ENCODE measurements at places on chromosomes 2 and 18.

- DNase-seq = no peak
These were observed 36.3 kb downstream of the ACVR1C start for GRCh38 chr2:157592374-157592773.

GRCh38 chr18:48923746-48924629 is 26.8 kb downstream of the SMAD7 start:
- no peak for DNase-seq

GRCh38 chr2:185978634-185979407 is 240.2 kb downstream of the FSIP2 start:
- DNase-seq = no peak

DNA sequence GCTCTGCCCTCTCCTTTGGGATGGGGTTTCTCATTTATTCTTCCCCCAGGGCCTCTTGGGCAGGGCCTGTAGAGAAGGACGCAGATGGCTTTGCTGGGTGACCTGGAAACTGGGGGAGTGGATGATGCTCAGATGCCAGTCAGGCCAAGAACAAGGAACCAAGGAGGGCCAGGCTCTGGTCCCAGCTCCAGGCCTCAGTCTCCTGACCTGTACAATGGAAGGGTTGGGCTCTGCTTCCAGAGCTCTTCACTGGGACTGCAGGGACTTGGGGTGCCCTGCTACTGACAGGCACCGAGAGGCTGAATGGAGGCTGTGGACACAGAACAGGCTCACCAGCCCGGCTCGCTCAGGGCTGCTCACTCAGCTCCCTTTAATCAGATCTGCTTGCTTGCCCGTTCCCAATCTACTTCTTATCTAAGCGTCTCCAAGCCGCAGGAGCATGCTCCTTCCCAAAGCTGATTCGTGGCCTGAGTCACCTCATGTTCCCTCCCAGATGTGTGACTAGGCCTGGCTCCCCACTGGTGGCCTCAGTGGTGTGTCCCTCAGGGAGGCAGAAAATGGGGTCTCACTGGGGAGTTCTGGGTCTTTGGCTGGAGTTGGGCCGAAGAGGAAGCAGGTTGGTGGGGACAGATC is 82.6 kb upstream of the ODC1 start:
- no peak for DNase-seq
